ENCODE measurements at places on chromosomes 11 and 22.

DNA sequence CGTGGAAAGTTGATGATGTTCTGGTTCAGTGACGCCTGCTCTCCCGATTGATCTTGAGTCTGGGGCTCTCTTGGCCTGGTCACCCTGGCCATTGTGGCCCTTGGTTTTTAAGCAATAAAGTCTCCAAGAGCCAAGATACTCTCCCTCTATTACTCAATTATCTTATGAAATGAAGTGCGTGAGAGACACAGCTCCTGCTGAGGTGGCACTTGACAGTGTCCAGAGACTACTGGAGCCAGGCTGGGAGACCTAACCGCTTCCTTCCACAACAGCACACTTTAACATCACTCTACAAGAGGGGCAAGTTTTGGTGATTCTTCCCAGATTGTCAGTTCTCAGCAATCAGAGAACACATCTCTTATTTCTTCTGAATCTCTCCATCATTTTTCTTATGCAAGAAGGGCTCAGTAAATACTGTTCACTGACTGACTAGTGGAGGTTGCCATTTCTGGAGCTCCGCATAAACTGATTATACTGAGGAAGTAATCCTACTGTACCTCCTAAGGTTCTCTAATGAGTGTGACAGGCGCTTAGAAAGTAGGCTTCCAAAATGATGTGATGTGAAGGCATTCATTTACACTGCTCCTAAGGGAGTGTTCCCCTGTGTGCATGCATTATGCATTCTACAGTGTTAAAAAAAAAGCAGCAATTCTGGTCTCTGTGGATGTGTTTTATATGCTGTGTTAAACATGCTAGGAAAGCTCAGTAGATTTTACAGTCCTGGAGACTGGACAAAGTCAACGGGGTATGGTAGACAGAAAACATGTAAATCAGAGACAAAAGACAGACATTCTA lies 968.0 kb downstream of the OPCML start:
- ATAC-seq = no peak

DNA sequence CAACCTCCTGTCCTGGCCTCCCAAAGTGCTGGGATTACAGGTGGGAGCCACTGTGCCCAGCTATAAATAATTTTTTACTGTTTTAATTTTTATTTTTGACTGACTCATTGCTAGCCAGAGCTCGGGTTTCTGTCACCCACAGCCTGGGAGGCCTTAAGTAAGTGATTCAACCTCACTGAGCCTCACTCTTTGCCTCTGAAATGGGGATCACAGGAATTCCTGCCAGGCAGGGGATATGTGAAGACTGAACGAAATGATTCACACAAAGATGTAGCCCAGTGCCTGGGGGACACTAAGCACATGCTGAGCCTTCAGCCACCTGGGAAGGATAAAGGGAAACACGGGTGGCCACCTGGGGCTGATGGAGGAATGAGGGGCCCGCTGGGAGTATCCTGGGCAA lies 3.8 kb upstream of the LRRC74B start:
- ATAC-seq = no peak

- ATAC-seq = no peak
These were observed 57.2 kb downstream of the RPS6KA4 start for GRCh38 chr11:64415996-64416728.

GRCh38 chr11:88203604-88204003 lies 28.4 kb upstream of the RAB38 start:
- ATAC-seq = no peak

DNA sequence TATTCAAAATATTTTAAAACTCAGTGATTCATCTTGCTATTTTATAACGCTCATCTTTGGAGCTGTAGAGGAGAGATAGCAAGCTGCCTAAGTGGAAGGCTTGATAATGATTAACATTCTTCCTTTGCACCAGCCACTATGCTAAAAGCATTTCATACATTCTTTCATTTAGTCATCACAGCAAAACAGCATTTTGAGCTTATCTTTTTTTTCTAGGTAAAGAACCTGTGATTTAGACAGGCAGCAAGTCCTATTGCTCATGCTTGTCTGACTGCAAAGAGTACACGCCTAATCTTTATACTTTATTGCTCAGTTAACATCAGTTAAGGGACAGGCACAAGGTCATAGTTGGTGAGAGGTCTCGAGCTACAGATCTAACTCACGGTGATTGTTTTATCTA lies 713.1 kb upstream of the ARHGAP42 start:
- no peak for ATAC-seq

DNA sequence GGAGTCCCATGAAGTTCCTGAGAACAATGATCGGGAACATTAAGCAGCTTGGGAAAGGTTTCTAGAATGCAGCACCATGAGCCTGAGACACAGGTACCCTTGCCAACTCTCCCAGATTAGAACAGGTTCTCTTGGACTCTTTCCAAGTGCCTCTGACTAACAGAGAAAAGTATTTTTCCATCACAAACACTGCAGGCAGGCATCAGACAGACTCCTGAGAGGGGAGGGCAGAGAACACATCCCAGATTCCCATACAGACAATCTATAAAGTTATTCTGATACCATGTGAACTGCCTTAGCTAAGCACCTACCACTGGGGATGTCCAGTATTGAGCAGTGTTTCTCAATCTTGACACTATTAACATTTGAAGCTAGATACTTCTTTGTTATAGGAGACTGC lies 27.3 kb downstream of the SERGEF start:
- no peak for ATAC-seq

DNA sequence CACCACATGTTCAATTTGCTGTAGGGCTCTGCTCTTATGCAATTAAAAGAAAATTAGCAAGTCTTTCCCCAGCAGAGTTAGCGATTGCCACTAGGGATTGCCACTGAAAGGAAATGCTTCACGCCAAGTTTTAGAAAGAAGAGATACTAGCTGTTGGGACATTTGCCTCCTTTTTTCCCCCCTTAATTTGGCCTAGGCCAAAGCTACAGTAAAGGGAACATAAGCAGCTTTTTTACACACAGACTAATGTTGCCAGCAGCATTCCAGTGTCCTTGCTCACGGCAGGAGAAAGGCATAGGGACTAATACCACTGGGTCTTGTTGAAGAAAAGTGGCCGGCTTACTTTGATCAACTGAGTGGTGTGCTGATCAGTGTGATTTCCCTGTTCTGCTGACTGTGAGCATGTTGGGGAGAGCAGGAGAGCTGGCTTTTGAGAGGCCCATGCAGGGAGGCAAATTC lies 71.2 kb downstream of the PHF21A start:
- ATAC-seq = no peak

DNA sequence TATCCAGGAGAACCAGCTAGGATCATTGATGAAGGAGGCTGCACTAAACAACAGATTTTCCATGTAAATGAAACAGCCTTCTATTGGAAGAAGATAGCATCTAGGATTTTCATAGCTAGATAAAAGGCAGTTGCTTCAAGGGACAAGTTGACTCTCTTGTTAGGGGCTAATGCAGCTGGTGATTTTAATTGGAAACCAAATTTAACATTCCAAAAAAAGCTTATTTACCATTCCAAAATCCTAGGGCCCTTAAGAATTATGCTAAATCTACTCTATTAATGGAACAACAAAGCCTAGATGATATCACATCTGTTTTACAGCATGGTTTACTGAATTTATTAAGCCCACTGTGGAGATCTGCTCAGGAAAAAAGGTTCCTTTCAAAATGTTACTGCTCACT lies 66.5 kb upstream of the GRK2 start:
- ATAC-seq = no peak

DNA sequence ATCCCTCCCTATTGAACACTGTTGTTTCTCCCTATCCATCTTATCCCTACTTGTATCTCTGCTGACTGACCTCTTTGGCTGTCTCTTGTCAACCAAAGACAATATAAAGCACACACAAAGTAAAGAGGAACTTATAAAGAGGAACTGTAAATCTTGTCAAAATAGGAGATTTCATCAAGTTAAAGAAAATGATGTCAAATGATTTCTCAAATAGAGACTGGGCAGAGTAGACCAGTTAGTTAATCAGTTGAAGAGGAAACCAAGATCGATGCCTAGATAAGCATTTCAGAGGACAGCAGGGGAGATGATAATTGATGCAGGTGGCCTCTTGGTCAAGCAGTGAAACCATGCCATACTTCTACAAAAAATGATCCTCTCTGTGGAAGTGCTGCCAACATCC lies 22.7 kb downstream of the KCNQ1OT1 start:
- no peak for ATAC-seq

DNA sequence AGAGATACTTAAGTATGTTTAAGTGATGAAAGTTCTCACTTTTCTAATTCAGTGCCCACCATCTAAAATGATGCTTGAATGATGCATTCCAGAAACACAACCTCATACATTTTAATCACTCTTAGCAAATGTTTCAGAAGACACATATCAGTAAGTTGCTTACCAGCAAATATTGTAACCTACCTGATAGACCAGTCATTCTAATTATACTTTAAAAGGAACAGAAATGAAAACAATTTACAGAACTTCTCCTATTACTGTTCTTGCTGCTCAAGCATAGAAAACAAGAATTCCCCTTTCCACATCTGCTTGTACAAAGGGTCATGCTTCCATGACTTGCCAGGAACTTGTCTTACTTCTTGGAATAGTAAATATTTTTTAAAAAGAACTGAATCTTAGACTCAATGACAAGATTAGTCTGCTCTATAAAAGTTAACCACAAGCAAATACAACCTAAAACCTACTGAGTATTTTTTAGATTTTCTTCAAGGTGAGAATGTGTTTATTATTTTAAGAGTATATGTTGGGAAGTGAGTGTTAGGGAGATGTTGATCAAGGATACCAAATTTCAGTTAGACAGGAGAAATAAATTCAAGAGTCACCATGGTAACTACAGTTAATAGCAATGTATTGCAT lies 82.0 kb upstream of the SC5D start:
- no peak for ATAC-seq

GRCh38 chr11:112822478-112823274 lies 138.5 kb upstream of the NCAM1 start:
- ATAC-seq = no peak

- ATAC-seq = no peak
These were observed 35.0 kb downstream of the RASSF10 start for GRCh38 chr11:13043912-13044628.

- ATAC-seq = no peak
These were observed 8.5 kb downstream of the TMEM258 start for GRCh38 chr11:61783717-61784505.

- ATAC-seq = no peak
These were observed 19.9 kb upstream of the ME3 start for GRCh38 chr11:86692317-86692716.

DNA sequence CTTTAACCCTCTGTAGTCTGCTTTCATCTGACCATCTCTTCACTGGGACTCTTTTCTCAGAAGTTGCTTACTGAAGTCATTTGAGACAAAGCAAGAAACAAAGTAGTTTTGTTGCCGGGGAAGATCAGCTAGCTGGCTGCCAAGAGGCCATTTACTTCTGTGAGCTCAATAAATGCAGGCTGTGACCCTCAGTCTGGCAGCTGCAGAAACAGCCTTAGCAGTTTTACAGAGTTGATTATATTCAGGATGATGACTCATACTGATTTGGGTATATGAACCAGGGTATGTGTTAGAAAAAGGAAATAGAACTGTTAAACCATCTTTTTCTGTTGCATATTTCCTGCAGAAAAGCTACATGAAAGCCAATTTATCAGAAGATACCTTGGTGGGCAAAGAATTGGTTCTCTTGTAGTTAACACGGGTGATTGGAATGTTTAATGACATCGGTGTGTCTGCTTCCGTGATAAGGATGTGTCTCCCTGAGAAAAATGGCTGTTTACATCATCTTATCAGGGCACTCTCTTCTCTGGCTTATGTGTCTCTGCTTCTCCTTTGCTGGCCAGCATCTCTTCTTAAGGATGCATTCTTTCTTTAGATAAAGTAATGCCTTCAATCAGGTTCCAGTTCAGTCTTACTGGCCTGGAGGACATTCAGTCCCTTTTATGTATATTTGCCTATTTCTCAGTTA lies 18.5 kb downstream of the FIBIN start:
- no peak for ATAC-seq

- no peak for ATAC-seq
These were observed 393.7 kb downstream of the ETS1 start for GRCh38 chr11:128193615-128194014.

DNA sequence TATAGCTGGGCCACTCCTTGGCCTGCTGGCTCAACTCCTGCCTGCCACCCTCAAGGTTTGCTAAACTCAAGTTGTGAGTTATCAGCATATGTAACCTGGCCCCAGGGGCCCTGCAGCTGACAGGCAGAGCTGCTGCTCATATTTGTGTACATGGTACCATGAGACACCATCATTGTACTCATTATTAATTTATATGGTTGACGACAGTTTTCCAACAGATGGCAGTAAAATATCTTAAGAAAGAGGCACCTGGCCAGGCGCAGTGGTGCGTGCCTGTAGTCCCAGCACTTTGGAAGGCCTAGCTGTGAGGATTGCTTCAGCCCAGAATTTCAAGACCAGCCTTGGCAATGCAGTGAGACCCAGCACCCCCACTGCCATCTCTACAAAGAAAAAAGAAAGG lies 11.4 kb upstream of the DENND5A start:
- no peak for ATAC-seq

- ATAC-seq = no peak
These were observed 13.5 kb upstream of the INSC start for GRCh38 chr11:15101072-15101709.

- no peak for ATAC-seq
These were observed 160.3 kb downstream of the DBX1 start for GRCh38 chr11:20000022-20000350.

DNA sequence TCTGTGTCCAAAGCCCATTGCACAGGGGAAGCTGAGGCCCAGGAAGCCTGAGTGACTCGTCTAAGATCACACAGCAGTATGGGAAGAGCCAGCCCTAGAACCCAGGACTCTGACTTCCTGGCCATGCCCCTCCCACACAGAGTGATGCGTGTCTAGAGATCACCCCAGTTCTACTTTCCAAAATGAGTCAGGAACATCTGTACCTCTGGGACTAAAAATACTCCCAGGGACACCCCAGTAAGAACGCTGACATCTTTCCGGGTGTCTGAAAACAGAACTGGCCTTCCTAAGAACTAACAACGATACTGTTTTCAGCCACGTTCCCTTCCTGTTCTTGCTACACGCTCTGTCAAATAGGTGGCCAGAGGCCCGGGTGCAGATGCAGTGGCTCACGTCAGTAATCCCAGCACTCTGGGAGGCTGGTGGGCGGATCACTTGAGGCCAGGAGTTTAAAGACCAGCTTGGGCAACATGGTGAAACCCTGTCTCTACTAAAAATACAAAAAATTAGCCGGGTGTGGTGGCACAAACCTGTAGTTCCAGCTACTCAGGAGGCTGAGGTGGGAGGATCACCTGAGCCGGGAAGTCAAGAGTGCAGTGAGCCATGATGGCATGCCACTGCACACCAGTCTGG lies 21.7 kb upstream of the PDGFB start:
- peak; percentile 67 for ATAC-seq

DNA sequence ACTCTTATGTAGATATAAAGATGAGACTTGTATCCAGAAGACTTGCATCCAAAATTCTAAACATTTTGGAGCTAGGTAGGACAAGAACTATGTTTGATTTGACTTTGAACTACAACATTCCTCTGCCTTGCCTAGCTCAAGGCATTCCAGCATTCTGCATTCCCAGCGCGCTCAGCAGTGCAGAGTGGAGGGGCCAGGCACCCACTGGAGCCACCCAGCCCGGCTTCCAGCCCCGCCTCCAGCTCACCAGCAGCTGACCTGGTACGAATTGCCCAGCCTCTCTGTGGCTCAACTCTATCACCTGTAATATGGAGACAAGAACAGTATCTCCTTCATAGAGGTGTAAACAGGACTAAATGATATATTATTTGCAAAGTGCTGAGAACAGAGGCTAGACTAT lies 28.8 kb downstream of the PRDM10 start:
- ATAC-seq = no peak

GRCh38 chr22:44584256-44584902 lies 86.3 kb upstream of the RTL6 start:
- ATAC-seq = no peak

- peak; percentile 63 for ATAC-seq
These were observed 97.1 kb downstream of the CD44 start for GRCh38 chr11:35235936-35236666.

GRCh38 chr11:79060081-79060953 lies 380.5 kb downstream of the TENM4 start:
- no peak for ATAC-seq

Data from activated CD4-positive, CD25-positive, alpha-beta regulatory T cell treated with anti-CD3 and anti-CD28 coated beads, Interleukin-2, amount 50 U/mL, for 24 hours (primary cell).